ENCODE measurements at places on chromosomes 5 and 9.

GRCh38 chr9:133463234-133463863 lies 3.6 kb downstream of the CACFD1 start:
- no peak for DNase-seq

DNA sequence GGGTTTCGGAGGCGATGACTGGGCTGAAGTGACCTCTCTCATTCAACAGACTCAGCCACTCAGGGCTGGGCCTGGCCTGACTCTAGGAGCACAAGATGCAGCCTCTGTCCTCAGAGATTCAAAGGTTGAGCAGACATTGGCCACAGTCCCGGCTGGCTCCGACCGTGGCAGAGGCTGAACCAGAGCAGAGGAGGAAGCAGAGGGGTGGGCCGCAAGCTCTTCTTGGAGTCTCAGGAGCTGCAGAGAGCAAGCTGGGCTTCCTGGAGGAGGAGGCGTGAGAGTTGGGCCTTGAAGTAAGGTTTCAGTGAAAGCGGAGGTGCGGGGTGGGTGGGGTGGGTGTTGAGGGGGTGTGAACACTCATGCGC lies 37.6 kb downstream of the ALG2 start:
- no peak for DNase-seq

- no peak for DNase-seq
Measured at GRCh38 chr9:99231711-99232110, 9.6 kb downstream of the SEC61B start.

DNA sequence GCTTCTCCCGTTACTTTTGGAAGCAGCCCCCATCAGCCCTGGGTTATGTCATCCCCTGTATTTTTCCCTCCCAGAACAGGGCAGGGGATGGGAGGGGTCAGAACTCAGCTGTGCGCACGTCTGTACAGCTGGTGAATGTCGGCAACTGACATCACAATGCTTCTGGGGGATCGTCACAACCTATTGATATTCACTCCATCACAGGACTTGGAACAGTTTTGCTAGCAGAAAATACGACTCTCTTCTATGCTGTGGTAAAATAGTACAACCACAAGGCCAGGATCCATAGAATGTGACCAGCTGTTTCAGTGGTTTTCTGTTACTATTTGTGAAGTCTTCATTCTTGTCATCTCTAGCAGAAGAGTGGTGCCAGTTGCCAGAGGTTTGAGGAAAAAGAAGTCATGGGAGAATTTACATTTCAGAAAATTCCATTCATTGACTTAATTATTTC lies 77.1 kb upstream of the KLF4 start:
- no peak for DNase-seq

- DNase-seq: no peak
Measured at GRCh38 chr9:133689151-133689763, 48.9 kb downstream of the SARDH start.

DNA sequence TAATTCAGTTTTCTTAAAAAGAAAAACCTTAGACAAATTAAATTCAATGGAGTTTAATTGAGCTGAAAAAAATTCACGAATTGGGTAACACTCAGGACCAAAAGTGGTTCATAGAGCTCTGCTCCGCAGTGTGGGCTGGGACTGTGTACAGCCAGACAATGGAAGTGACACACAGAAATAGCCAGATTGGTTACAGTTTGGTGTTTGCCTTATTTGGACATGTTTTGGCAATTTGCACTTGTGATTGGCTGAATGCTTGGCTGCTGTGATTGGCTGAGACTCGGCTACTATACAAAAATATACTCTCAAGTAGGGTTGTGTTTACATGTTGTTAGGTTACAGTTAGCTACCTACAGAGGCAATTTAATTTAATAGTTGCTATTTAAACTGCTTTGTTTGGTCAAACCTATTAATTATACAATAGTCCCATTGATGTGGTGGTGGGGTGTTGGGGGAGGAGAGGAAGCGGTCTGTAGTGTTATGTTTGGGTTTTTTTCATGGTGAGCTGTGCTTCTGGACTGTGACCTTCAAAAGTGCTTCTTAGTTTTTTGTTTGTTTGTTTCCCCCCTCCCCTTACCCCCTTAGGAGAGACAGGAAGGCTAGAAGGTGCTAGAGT lies 95.2 kb downstream of the CNTLN start:
- DNase-seq: no peak

- DNase-seq: no peak
Measured at GRCh38 chr5:117302949-117303348, 728.3 kb upstream of the SEMA6A start.

DNA sequence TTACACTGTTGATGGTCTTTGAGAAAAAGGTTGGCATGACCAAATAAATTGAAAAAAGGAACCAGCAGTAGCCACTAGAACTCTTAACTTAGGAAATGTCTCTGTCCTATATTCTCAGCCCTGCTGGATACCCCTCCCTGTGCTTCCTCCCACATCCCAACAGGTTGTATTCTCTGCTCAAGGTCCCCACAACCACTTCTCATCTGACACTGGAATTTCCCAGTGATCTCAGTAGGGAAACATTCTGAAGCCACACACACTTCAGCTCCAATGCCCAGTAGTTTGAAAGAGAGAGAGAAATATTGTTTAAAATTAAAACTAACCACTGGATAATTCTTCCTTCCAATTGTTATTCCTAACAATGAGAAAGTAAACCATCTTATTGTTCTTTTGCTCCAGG lies 30.0 kb upstream of the NREP start:
- DNase-seq: no peak

DNA sequence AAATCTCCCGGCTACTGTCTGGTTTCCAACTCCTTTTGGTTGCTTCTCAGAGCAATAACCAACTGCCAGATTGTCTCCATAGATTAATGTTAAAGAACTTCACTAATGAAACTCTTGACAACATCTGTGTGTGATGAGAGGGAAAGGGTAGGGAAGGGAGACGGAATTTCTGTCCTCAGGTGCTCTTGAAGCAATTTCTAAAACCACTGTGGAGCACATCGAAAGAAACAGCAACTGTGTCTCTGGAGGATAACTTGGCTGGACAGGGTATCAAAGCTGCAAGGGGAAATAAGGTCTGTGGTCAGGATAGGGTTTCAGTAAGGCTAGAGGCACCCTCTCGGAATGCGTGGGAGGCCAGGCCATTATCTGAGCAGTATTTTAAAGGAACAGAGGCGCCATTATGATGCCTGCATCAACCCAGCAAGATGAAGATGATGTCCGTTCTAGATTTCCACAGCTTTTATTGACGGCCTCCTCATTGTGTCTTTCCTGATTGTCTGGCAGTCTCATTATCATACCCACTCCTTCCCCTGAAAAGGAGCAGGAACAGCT lies 76.6 kb downstream of the RORB start:
- no peak for DNase-seq

DNA sequence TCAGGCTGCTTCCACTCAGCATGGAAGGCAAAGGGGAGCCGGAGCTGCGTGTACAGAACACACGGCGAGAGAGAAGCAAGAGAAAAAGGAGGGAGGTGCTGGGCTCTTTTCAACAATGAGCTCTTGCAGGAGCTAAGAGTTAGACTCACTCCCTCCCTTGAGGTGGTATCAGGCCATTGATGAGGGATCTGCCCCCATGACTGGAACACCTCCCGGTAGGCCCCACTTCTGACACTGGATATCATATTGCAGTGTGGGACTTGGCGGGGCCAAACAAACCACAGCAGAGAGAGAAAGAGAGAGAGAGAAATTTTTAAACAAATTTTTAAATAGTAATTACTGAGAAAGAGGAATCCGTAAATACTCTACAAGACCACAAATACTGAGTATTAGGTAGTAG lies 182.2 kb downstream of the TRIO start:
- no peak for DNase-seq

GRCh38 chr5:151902215-151902614 lies 22.4 kb downstream of the GLRA1 start:
- no peak for DNase-seq

- DNase-seq: no peak
Measured at GRCh38 chr5:124960266-124960665, 213.8 kb upstream of the ZNF608 start.

DNA sequence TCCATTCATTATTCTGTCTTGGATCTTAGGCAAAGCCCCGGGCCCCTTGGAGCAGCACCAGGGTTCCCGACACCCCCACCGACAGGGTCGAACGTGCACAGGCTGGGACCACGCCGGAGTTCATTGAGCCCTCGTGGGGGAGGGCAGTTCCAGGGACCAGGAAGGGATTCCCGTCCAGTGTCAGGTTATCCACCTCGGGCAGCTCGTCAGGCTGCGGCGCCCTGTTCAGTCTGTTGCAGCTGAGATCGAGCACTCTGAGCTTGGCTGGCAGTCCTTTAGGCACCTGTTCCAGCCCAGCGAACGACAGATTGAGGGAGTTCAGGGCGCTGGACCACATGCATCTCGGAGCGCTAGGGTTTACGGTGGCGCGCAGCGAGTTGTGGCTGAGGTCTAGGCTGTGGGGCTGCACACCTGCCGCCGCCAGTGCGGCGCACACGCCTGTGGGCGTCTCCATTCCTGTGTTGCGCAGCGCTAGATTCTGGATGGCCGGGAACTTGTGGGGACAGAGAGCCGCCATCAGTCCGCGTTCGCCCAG lies 1.1 kb downstream of the CD14 start:
- no peak for DNase-seq

GRCh38 chr5:107814183-107814827 lies 143.6 kb upstream of the EFNA5 start:
- no peak for DNase-seq

- no peak for DNase-seq
Measured at GRCh38 chr5:62341783-62342475, 35.9 kb downstream of the KIF2A start.

GRCh38 chr5:143713047-143714003 lies 98.6 kb upstream of the HMHB1 start:
- no peak for DNase-seq

DNA sequence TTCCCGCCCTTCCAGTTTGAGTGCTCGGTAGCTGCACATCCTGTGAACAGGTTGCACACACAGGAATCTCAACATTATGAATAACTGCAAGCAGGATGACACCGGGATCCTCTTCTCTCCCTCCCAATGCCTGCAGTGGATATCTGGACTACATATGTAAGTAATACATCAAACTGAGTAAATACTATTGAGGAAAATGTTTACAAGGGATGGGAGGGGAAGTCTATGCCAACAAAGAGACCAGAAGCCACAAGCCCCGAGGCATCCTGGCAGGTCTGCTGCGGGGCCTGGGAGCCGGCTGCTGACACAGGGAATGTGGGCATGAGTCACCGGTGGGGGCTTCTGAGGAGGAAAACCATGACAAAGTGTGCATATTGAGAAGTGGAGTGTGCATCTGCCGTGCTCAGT lies 8.6 kb upstream of the ANKRD33B start:
- no peak for DNase-seq

DNA sequence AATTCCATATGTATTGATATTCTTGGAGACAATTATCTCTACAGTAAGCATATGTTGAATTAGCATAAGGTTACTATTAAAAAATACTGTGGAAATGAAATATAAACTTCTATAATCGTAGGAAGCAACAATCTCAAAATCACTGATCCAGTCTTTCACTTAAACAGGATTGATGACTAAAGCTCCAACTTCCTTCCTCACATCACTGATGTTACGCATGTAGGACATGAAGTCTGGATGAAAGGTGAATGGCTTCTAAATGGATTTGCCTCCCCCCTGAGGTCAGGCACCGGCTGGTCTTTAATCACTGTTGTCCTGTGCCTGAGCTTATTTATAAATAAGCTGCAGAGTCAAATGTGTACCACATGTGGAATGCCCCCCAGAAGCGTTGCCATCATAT lies 157.1 kb upstream of the NFIB start:
- no peak for DNase-seq

GRCh38 chr9:22047596-22047995 lies 38.5 kb upstream of the CDKN2B start:
- no peak for DNase-seq

DNA sequence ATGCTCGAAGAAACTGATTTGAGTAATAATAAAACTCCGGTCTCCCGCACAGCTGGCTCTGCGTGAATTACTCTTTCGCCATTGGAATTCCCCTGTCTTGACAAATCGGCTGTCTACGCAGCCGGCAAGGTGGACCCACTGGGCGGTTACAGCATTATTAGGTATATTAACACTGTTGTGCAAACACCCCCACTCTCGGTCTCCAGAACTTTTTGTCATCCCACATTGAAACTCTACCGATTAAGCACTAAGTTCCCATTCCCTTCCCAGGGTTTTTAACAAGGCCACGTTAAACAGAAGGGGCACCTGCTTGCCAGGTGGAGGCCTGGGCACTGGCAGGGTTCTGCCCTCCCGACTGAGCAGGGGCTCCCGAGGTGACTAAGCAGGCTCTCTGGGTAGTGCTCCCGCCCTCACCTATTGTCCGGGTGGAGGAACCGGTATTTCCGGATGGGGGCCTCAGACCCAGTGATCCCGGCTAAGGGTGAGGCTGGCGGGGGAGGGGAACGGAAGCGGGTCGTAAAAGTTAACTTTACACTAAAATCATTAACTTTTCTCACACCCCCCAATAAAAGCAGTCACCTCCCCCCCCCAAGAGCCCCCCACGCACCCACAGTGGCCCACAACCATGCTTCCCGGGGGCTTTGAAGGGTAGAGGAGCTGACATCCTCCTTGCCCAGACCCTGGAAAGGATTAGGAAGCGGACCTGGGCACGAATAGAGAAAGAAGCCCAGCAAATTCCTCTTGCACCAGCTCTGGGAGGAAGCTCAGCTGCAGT lies 53.5 kb upstream of the TJP2 start:
- peak; percentile 89 for DNase-seq

DNA sequence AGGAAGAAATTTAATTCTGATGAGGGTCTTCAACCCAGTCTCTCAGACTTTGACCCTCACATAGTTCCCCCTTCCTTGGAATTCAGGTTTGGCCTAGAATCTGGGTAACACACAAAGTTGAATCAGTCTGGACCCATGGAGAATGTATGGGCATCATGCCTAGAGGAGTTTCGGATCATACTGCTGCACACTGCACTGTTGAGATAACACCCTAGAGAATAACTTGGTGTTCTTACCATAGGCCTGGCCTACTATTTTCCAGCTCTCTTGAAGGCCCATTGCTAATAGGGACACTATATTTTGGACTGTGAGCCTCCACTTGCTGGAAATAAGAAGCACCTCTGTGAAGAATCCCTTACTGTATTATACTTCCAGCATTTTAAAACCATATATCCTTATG lies 413.5 kb downstream of the PLK2 start:
- no peak for DNase-seq

GRCh38 chr5:17819783-17820182 lies 185.5 kb downstream of the TAF11L14 start:
- no peak for DNase-seq

GRCh38 chr5:88878976-88879375 lies 4.0 kb downstream of the MEF2C start:
- DNase-seq: no peak

DNA sequence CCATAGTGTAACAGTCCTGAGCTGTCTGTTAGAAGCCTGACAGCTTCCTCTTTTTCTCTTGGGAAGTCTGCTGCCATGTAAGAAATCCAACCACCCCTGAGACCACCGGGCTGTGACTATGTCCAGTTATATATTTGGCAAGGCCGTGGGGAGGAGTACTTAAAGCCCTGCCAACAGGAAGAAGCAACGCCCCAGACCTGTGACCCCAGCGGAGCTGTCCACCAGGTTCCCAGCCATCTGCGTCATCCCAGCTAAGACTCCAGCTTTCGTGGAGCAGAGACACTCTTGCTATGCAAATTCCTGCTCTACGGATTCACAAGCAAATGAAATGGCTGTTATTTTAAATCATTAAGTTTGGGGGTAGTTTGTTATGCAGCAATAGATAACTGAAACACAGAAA lies 417.3 kb downstream of the TLE4 start:
- no peak for DNase-seq

- no peak for DNase-seq
Measured at GRCh38 chr5:87121304-87122150, 146.2 kb upstream of the RASA1 start.

GRCh38 chr9:82412586-82413305 lies 424.2 kb downstream of the SPATA31D1 start:
- no peak for DNase-seq

Data from HuH-7 (cell line).